Heart left ventricle (tissue), 16 donors: ENCODE measurements at places on chromosomes 4 and X. TPM values are rescaled to one million over a fixed set of nuclear protein-coding genes. Genes with fewer than 3 reads are reported as not detected.

Gene DUX4
- not detected for polyA plus RNA-seq

Gene CXCL8
- 0.42 TPM for polyA plus RNA-seq

Gene DGKK
- not detected for polyA plus RNA-seq

Gene PDZD4
- polyA plus RNA-seq = 1.7 TPM

Gene SHROOM4
- polyA plus RNA-seq = 8.5 TPM

DNA sequence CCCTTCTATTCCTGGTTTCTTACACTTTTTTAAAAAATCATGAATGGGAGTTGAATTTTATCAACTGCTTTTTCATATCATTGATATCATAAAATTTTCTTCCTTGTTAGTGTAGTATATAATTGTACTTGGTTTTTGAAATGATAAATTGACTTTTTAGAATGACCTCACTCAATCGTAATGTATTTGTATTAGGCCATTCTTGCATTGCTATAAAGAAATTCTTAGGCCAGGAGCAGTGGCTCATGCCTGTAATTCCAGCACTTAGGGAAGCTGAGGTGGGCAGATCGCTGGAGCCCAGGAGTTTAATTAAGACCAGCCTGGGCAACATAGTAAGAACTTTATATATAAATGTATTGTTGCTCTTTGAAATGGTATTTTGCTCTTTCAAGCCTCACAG, 6.3 kb downstream of the EXOC1 start:
- no peak for DNase-seq

DNA sequence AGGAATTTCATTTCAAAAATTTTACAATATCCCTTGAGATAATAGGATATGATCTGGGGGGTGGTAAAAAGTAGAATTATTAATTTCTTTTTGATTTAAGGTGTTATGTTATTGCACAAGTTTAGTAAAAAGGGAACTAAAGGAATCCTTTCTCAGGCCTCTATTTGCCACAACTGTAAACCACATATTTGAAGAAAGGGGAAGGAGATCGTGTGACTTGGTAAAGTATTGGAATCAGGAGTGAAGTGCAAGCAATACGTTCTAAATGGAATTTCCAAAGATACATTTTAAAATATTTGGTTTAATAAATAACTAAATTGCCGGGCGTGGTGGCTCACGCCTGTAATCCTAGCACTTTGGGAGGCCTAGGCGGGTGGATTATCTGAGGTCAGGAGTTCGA, 35.3 kb upstream of the SCRG1 start:
- no peak for DNase-seq

GRCh38 chr4:184287697-184288255, 70.1 kb upstream of the ENPP6 start:
- DNase-seq = no peak

GRCh38 chr4:45477311-45477733, 646.5 kb downstream of the GABRG1 start:
- DNase-seq = peak; percentile 52

- DNase-seq = no peak
These were observed 617.9 kb downstream of the BCOR start for GRCh38 chrX:39479856-39480255.

GRCh38 chrX:3449287-3449686, 102.8 kb upstream of the MXRA5 start:
- DNase-seq = no peak

GRCh38 chr4:86530183-86530582, 63.9 kb upstream of the PTPN13 start:
- no peak for DNase-seq

DNA sequence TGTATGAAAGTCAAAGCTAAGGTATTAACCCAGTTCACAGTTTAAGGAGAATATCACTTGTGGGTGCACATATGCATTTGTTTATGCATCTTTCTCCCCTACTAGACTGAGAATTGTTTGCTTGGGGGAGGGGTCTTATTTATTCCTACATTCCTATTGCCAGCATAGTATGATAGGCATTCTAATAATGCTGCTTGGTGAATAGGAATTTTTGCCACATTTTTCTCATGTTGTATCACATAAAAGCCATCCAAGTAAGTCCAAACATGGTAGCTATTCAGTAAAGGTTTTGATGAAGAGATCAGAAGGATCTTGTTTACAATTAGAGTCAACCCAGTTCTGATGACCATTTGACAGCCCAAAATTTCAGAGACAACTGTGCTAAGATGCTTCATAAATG, 48.6 kb downstream of the ASB9 start:
- DNase-seq = no peak

- DNase-seq = no peak
These were observed 614.8 kb upstream of the DIPK2B start for GRCh38 chrX:45815441-45815840.
